ENCODE measurements at places on chromosomes 13 and 19.

- DNase-seq = no peak
Measured at GRCh38 chr19:55369653-55370304, 484 bp downstream of the IL11 start.

DNA sequence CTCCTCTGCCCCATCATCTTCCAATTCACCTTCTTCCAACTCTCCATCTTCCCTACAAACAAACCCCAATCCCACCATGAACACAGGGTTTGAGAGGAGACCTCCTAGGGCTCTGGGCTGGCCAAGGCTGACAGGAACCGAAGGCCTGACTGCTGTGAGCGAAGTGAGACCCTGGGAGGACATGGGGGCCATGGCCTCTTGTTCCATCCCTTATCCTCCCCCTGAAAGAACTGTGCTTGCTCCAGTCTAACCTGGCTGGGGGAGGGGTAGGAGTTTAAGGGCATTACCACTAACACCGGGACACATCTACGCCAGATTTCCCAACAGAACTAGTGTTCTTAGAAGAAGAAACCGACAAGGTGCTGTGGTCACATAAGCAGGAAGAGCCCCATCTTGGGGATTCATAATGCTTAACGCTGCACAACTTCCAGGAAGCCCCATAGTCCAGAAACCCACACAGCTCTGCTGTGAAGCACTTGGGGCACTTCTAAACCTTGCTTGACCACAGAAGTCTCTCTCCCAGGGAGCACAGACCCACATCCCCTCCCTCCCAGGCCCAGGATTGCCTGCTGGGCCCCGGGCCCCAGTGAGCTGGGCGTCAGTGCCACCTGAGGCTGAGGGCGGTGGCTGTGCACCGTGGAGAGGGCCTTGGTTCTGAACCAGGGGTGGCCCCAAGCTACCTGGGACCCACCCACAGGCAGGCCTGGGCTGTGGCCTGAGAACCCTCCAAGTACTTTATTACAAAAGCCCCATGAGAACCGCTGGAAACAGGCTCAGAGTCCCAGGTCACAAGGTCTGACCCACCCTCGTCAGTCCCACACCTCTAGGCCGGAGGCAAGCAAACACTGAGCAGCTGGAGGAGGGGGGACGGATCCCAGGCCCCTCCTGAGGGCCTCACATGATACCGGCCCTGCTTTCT lies 18.8 kb downstream of the ZC3H4 start:
- DNase-seq = no peak

DNA sequence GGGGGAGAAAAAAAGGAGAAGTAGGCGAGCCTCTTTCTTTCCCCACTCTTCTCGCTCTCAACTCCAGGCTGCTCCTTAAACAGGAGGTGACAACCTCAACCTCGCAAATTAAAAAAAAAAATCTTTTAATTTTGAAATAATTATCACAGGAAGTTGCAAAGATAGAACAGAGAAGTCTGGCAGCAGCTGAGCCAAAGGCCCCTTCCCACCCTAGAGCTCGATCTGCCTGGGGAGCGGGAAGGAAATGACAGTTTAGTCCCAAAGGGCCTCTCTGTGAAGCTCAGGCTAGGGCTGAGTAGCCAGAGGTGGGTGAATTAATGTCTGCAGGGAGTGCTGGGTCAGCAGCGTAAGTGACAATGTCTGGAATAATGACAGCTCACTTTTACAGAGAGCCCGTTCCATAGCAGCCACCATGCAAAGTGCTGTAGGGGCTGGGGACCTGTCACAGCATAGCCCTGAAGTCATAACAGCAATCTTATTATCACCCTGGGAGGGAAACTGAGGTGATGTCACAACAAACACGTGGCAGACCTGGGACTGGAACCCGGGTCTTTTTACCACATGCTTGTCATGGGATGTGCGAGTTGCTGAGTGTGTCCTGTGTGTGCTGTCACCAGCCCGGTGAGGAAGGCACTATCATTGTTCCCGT lies 8.8 kb upstream of the CD22 start:
- no peak for DNase-seq

DNA sequence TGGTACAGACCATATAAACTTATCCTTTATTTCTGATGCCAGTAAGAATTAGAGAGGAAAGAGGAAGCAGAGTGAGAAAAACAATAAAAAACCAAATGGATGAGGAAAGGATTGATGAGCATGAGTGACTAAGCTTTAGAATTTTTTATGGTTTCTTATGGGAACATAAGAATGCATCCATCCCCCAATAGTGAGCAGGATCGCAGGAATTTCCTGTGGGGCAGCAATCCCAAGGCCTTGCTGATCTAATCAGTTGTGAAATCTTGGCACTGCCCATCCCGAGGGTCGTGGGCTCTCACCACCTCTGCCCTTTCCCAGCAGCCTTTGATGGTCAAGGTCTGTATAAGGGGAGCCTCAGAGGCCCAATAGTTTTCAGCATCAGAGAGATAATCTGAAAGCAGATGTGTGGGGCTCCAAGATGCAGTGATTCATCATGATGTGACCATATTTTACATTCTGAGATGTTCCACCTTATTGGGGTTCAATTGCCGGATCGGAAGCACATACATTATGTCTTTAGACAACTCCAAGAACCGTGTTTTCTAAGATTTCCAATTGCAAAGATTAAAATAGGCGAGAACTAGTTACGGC lies 222.1 kb downstream of the DNAJC15 start:
- DNase-seq = no peak

DNA sequence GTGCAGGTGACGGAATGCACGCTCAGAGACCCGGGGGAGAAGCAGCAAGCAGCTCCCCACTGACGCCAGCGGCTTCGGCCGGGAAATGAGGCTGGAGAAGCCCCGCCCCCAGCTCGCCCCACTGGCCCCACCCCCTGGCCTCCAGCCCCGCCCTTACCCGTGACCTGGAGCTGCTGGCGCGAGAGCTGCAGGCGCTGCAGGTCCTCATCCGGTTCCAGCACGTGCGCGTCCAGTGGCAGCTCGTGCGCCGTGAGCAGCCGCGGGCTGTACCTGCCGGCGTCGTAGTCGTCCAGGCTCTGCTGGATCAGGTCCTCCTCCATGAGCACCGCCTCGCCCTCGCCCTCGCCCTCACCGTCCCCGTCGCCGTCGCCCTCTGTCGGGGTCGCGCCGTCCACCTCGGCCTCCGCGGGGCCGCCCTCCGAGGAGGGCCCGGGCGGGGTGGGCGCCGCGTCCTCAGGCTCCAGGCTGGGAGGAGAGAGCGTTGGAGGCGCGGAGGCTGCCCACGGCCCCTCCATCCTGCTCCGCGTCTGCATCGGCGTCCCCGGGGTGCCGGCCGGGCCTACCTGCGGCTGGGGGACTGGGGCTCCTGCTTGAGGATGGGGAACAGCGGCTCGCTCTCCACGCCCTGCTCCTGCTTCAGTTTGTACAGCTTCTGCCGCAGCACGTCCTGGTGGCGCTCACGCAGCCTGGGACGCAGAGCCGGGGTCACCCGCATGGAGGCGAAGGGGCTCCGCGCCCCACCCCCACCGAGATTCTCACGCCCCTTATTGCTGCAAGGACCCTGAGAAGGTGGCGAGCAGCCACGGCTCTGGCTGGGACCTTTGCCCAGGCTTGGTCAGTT lies 6.4 kb upstream of the TBXA2R start:
- no peak for DNase-seq

DNA sequence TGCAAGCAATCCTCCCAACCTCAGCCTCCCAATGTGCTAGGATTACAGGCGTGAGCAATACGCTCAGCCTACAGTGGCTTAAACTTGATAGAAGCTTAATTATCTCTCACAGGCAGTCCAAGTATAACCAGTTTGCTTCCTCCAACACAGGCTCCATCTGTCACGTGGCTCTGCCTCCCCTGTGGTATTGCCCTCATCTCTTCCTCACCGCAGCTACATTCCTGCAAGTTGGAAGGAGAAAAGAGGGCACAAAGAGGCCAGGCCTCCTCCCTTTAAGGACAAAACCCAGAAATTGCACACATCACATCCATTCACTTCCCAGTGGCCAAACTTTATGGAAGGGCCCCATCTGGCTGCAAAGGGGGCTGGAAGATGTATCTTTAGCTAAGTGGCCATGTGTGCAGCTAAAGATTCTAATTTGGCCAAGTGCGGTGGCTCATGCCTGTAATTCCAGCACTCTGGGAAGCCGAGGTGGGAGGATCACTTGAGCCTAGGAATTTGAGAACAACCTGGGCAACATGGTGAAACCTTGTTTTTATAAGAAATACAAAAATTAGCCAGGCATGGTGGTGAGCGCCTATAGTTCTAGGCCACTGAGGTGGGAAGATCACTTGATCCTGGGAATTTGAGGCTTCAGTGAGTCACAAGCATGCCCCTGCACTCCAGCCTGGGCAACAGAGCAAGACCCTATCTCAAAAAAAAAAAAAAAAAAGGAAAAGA lies 3.1 kb upstream of the SDHAF1 start:
- no peak for DNase-seq

DNA sequence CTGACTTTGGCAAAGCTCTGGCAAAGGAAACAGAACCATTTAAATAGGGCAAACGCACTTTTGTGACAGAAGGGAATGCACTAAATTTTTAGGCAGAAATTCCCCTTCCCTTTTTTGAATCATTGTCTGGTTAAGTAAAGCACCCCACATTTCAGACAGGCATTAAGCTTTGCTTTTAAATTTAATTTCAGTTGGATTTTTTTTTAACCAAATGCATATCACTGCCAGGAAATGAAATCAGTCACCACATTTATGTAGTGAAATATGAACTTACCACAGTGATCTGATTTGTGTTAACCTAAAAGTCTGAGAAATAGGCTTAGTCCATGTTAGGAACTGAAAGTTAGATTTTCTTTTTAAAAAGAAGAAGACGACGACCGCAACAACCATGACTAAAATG lies 10.8 kb downstream of the GPR183 start:
- no peak for DNase-seq

GRCh38 chr13:106098778-106099177 lies 436.7 kb downstream of the EFNB2 start:
- no peak for DNase-seq

GRCh38 chr13:66805657-66806056 lies 424.5 kb downstream of the PCDH9 start:
- DNase-seq = no peak

- DNase-seq = no peak
Measured at GRCh38 chr13:110105136-110105535, 201.8 kb downstream of the COL4A1 start.

DNA sequence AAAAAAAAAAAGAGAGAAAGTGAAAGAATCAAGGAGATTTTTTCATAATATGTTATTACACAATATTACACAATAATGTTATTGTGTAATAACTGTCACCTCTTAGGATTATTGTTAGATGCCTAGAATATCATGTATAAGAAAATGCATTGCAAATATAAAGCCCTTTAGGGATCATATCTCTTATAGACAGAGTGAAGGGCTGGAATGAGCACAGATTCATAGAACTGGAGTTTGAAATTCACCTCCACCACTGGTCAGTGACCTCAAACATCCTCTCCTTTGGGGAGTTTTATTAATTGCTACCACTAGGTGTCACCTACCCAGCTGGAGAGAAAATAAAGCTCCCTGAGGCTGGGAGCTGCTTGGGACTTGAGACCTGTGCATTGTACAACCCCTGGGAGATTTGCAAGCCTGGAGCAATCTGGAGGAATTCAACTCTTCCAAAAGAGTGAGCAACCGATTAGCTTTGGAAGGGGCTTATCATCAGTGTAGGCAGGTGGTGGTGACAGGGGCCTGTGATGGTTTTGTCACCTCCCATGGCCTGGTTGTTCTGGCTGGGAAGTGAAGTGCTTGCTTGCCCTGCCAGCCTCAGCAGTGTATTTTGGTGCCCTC lies 30.3 kb upstream of the FRY start:
- DNase-seq = no peak

- DNase-seq = no peak
Measured at GRCh38 chr19:46634045-46634655, 1.9 kb downstream of the GNG8 start.

DNA sequence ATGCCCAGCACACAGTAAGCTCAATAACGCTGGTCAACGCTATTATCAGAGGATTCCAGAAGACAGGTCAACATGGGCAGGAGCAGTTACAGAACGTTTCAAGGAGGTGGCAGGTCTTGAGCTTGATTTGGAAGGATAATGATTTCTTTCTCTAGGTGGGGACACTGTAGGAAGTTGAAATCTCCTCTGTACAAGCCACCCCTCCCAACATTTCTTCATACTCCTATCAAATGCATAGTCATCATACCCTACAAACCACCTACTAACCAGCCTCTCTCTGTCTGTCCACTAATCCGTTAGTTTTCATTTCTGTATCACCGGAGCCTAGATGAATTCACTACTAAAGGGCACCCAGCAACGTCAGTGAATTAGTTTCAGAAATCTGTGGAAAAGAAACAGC lies 1.3 kb downstream of the ATP7B start:
- no peak for DNase-seq

- DNase-seq = no peak
Measured at GRCh38 chr13:45040622-45041021, 51.3 kb downstream of the GPALPP1 start.

- DNase-seq = no peak
Measured at GRCh38 chr19:50281491-50281890, 47.7 kb downstream of the KCNC3 start.

- no peak for DNase-seq
Measured at GRCh38 chr19:496112-496665, at the start of gene MADCAM1. TSS of gene MADCAM1 (plus strand) at chr19:496486. CDS start at chr19:496500, 14 bp downstream.

GRCh38 chr13:107205318-107206104 lies 637.6 kb upstream of the ARGLU1 start:
- DNase-seq = peak; percentile 64

GRCh38 chr13:23622985-23623384 lies 52.8 kb downstream of the TNFRSF19 start:
- no peak for DNase-seq

DNA sequence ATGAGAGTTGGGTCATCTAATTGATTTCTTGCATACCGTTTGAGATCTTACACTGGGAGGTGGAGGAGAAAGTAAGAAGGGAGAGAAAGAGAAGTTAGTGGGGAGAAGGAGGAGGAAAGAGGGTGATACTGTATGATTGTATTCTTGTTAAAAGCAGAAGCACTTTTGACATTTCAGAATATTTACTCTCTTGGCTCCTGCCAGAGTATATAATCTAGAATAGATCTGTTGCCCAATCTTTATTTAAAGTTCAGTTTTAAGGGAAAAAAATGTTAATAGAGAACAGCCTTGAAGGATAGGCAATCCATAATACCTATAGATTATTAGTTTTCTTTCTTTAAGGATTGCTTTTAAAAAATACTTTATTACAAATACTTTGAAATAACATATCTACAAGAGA lies 41.5 kb downstream of the PDS5B start:
- DNase-seq = no peak

Data from NCI-H1092 (cell line).